Activated CD4-positive, alpha-beta T cell treated with anti-CD3 and anti-CD28 coated beads, Interleukin-2, amount 50 U/mL, for 24 hours (primary cell): ENCODE measurements at places on chromosomes 3 and 15.

GRCh38 chr3:196987022-196987421, 18.4 kb upstream of the PIGZ start:
- no peak for DNase-seq

DNA sequence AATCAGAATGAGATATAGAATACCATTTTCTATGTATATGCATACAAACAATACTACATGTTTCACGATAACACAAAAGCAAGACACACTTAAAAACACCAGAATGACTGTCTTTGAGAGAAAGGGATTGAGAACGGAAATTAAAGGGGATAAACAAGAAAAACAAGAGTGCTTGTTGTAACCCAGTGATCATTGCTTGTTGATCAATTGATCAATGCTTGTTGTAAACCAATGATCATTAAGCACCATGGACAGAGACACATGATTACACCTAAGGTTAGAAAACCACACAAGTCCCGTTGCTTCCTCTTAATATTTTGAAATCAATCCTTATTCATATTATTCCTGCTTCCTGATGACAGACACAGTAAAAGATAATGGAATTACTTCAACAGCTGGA, 1.1 kb upstream of the OR4F15 start:
- no peak for DNase-seq

GRCh38 chr3:147521646-147522045, 112.5 kb downstream of the ZIC1 start:
- DNase-seq = no peak

- DNase-seq = no peak
These were observed 9.5 kb downstream of the MAPK6 start for GRCh38 chr15:52028431-52029093.

GRCh38 chr3:180409170-180409569, 192.8 kb upstream of the TTC14 start:
- no peak for DNase-seq

DNA sequence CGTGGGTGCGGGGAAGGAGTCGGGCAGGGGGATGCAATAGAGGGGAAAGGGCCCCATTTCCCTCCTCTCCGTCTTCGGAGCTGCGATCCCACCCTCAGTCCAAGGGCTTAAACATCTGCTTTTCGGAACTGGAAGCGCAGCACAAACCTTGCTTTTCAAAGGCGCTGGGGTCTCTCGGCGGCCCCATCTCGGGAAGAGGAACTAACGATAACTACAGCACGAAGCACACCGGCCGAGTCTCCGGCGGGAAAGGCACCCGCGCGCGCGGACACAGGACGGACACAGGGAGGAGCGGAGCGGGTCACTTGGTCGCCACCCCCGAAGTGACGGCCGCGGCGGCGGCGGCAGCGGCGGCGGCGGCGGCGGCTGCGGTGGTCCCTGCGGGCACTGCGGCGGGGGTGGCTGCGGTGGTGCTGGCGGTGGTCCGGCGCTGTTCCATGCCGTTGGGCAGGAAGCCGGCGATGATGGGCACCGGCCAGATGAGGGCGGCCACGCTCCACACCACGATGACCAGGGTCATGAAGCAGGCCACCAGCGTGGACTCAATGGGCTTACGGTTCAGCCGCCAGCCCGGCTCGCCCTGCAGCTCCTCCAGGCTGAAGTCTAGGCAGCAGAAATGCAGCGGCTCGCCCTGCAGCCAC, 1.1 kb downstream of the TMEM158 start:
- no peak for DNase-seq

DNA sequence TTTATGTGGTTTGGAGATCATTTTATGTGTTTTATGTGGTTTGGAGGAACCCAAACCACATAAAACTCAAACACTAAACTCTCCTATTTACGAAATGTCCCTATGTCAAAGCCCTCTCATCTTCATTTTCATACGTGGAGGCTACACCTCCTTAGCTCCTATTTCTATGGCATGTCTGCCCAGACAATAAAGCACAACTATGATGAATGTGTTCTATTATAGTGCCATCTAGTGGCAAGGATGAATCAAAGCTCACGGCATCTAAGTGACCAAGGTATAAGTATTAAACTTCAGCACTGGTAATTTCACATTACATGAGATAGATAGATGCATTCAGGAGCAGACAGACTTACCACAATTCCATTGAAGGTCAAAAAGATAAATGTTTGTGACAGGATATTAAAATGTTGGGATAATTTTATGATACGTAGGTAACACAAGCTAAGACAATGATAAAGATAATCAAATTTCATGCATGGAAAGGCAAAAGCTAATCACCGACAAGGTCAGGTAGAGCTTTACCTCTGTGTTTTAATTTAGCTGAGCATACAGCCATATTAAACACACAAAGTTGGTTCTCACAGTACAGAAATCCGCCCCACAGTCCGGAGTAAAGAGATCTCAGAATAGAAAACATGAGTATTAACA, 130.6 kb upstream of the FHIT start:
- DNase-seq = peak; percentile 11

GRCh38 chr3:32109256-32109655, 2.8 kb downstream of the GPD1L start:
- no peak for DNase-seq

- no peak for DNase-seq
These were observed 80.2 kb downstream of the WNT5A start for GRCh38 chr3:55406696-55407425.

DNA sequence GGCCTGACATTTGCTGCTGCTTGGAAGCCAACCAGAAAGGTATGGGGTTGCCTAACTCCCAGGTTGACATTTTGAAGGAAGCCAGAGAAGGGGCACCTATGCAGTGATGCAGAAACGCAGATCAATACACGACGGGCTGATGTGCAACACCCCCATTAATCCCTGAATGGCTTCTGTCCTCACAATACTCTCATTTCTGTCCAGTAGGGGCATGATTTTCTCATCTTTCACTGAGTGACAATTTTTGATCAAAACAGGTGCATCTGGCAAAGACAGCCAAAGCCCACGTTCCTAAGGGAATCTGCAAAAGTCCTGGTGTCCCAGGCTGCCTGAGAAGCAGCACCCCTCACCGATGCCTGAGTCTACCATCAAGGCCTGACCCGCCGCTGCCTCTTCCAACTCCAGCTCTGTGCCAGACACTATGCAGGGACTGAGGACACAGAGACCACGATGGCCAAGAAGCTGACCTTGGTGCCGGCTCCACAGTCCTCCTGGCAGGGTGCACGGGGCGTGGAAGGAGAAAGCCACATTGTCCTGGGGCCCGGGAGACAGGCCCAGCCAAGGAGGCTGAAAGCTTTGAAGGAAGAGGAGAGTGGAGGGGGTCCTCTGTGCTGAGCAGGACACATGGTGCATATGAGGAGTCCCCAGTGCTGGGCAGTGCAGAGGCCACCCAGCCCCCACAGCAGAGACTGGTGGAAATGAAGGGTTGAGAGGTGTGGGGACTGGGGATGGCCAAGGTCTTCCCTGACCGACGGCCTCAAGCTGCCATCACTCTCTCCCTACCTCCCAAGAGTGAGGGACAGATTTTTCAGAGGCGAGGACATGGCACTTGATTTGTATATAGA, 159.6 kb downstream of the NUP210 start:
- DNase-seq = no peak

- DNase-seq = no peak
These were observed 35.9 kb upstream of the DNAJC13 start for GRCh38 chr3:132381348-132381944.

DNA sequence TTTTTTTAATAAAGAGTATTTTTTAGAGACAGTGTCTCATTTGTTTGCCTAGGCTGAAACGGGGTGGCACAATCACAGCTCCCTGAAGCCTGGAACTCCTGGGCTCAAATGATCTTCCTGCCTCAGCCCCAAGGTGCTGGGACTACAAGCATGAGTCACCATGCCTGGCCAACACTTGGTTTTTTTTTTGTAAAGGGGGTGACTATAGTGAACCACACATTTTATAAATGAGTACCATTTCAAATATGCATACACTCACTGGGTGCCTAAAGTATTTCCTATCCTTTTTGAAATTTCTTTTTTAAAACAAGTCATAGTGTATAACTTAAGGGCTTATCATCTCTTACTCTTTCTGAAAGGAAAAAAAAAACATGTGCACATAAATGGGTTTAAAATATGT, 325.2 kb upstream of the MEIS2 start:
- DNase-seq = no peak

- no peak for DNase-seq
These were observed 6.4 kb upstream of the SACM1L start for GRCh38 chr3:45682786-45683185.

DNA sequence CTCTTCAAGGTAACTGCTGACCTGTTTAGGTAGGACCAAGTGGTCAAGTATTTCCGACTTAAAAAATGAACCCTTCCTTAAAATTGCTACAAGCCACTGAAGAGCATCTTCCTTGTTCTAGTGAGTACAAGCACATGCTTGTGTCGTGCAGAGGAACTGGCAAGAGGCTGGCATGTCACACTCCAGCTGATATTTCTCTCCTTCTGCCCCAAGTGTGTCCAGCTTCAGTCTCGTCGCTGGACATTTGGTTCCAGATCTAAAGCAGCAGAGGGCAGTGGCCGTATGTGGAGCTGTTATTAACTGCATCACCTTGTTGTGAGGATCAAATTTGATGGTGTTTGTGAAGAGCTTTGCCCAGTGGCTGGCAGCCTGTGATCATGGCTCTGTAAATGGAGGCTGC, 10.0 kb downstream of the RBP2 start:
- DNase-seq = no peak

DNA sequence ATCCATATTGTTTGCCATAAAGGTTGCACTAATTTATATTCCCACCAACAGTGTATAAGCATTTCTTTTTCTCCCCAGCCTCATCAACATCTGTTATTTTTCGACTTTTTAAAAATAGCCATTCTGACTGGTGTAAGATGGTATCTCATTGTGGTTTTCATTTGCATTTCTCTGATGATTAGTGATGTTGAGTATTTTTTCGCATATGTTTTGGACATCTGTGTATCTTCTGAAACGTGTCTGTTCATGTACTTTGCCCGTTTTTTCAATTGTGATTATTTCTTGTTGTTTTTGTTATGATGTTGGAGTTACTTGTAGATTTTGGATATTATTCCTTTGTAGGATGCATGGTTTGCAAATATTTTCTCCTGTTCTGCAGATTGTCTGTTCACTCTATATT, 46.5 kb downstream of the TP63 start:
- no peak for DNase-seq

DNA sequence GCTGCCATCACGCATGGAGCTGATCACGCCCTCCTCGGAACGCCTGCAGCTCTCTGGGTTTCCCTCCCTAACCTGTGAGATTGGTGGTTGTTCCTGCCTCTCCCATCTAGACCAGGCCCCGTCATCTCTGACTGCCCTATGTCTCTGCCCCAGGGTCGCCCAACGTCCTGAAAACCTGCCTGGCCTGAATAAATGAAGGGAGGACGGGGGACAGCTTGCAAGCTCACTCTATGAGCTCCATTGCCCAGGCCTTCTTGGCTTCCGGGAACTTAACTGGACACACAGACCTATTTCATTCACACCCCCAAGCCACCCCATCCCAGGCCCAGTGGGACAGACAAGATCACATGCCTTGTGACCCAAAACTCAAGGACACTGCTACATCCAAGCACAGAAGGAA, 274.2 kb downstream of the XXYLT1 start:
- DNase-seq = no peak

DNA sequence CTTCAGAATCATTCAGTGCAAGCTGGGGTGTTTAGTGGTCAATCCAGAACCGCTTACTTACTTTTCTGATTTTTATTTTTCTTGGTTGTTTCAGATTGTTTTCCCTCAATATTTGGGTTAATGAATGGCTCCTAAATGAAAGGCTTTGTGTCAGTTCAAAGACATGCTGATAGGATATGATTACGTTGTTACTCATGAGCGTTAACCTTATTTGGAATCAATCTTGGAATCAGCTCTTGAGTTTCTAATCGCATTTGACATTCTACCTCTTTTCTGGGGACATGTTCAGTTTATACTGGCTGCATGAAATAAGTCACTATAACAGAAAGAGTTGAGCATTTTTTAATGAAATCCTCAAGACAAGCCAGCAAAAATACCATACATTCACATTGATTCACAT, 50.2 kb downstream of the ATP11B start:
- no peak for DNase-seq

GRCh38 chr3:130480736-130481135, 36.2 kb upstream of the COL6A6 start:
- DNase-seq = no peak

DNA sequence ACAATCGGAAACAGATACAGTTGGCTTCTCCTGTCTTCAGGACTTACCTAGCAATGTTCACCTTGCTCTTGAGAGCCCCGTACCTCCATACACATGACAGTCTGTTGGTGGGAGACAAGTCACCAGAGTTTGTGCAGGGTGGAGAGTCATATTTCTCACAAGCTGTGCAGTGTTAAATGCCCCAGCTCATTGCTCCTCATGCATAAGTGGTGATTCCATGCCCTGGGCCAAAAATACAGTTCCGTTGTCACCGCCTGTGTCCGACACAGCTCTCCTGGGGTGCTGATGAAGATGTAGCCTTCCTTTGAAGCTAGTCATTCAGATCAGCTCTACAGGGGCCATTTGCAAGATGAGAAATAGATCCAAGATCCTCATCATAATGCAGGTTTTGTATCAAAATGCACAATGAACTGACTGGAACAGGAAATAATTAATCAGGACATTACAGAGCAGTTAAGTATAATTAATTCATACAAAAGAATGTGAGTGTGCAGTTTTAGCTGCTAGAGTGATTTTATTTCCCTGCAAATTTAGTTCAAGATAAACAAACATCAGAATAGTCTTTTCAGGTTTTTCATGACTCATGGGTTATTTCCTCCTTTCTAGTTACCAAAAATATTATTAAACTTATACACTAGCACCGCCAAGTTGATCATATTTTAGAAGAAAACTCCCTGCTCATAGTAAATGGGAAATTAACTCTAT, 66.5 kb downstream of the CD47 start:
- DNase-seq = no peak

- DNase-seq = no peak
These were observed 133.6 kb upstream of the RAP2B start for GRCh38 chr3:153028381-153028780.

- DNase-seq = no peak
These were observed 46.6 kb downstream of the ISL2 start for GRCh38 chr15:76382987-76383728.

DNA sequence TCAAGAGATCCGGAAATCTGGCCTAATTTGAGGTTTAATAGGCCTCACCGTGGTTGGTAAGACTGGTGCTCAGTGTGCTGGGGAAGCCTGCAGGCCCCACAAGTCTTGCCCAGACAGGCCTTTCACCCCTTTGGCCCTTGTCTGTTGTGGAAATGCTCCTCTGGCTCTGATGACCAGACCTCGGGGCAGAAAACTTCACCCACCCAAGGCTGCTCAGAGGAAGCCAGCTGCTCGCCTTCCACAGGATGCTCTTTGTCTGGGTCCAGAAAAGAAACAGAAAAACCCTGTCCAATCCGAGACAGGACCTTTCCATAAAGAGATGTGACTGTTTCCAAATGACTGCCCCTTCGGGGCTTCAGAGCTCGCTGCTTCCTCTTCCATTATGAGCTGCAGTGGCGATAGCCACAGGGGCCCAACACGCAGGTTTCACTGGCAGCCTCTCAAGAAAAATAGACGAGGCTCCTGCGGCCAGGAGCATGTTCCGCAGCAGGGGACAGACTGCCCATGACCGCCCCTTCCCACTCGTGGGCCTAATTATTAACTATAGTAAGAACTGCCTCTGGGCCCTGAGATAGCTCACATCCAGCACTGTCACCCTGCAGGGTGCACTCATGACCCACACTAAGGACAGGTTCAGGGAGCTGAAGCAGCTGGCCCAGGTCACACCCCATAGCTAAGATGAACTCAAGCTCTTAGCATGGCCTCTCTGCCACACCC, 6.8 kb upstream of the SNX22 start:
- DNase-seq = no peak
